CD8-positive, alpha-beta T cell (primary cell): ENCODE measurements at places on chromosomes 7 and 10. TPM values are rescaled to one million over a fixed set of nuclear protein-coding genes. Genes with fewer than 3 reads are reported as not detected.

Gene PDE1C
- total RNA-seq, result not detected

Gene AGFG2
- total RNA-seq, result 4.4 TPM

- DNase-seq, result peak; percentile 95
These were observed 38.2 kb downstream of the PRSS2 start for GRCh38 chr7:142808802-142809583.

GRCh38 chr10:3110782-3111620, 43.7 kb downstream of the PFKP start:
- DNase-seq, result no peak
